ENCODE measurements at places on chromosomes 11 and 22.

DNA sequence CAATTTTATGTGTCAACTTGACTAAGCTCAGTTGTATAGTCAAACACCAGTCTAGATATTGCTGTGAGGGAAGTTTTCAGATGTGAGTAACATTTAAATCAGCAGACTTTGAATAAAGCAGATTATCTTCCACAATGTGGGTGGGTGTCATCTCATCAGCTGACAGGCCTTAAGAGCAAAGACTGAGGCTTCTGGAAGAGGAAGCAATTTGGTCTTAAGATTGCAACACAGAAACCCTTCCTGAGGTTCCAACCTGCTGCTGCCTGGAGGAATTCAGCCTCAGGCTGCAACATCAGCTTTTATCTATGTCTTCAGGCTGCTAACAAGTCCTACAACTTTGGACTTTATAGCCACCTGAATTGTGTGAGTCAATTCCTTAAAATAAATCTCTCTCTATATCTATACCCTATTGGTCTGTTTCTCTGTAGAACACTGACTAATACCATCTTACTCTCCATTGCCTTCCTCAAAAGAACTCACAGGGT is 277.2 kb upstream of the PLET1 start:
- DNase-seq = no peak

- no peak for DNase-seq
These were observed 41.0 kb upstream of the TENM4 start for GRCh38 chr11:79481795-79482194.

DNA sequence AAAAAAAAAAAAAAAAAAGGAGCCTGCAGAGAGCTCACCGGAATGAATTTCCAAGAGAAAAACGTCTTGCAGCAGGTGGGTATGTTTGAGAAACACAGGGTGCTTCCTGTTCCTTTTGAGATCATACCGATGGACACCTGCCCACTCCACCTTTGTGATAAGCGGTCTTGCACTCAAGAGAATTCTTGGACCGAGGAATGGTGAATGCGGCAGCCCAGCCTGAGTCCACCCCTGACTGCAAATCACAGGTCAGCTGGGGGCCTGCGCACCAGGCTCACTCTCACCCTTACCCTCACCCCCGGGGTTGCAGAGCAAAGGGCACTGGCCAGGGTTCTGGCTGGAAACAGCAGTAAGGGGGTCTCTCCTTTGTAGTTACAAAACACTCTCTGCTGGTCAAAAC is 16.8 kb upstream of the TEF start:
- no peak for DNase-seq

GRCh38 chr11:86802601-86803051 is 2.3 kb downstream of the PRSS23 start:
- DNase-seq = no peak

DNA sequence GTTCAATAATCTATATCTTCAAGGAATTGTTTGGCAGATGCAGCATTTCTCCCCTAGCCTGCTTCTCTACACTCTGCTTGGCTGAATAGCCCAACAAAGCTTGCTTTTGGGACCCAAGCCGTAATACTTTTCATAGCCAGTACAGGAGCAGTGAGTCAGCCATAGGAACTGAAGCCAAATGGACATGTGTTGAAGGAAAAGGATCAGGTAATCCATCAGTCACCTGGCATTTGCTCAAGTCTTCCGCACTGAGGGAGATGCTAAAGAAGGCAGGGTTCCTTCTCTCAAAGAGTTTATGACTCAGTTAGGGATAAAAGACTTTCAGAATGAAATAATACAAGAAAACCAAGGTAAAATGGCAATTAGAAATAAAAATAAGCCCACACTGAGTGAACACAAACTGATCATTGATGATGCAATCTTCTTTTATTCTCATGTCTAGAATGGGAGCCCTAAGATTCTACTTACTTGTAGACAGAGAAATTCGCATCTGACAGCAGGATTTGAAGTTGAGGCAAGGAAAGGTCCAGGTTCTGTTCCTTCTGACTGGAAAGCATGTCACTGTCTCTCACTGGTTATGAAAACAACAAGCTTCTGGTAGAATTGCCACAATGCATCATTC is 13.2 kb downstream of the C11orf87 start:
- no peak for DNase-seq

GRCh38 chr11:78740199-78741071 is 165.8 kb upstream of the NARS2 start:
- no peak for DNase-seq

DNA sequence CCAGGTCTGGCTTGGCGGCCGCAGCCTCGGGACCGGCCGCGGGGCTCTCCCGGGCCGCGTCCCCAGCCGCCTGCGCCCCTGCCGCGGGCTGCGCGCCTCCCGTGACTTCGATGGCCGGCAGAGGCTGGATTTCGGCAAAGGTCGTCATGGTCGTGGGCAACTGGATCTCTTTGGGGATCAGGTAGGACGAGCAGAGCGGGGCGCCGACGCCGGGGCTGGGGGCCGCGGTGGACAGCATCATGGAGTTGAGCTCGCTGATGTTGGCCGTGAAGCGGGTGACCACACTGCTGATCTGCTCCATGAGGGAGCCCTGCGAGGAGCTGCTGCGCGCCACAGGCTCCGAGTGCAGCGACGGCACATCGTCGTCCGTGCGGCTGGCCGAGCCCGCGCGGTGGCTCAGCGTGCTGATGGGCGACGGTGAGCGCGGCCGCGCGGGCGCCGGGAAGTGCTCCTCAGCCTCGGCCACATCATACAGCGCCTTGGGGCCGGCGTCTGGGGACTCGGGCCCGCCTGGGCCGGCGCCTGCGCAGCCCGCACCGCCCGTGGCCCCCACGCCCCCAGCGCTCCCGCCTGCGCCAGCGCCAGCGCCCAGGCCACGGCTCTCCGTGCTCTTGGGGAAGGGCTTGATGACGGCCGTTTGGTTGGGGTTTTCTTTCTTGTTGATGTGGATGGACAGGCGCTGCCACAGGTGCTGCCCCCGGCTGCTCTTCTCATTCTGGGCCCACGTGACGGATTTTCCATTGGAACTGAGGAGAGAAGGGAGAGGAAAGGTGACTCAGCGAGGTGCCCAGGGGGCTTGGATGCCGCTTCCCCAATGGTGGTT is 171.4 kb upstream of the CTSC start:
- DNase-seq = no peak

DNA sequence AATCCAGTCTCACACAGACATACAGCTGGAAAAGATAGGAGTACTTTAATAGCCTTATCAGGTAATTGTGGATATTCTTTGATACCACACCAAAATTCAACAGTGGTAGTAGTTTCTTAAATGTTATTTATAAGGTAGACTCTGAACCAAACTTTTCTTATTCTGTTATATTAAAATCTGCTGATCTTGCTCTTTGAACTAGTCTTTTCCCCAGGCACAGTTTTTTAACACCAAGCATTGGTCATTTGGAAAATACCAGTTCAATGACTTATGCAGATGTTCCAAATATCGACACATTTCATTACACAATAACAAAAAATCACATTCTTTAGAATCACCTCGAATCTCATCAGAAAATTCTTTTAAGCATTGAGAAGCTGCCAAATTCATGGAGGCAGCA is 7.6 kb downstream of the TRIM66 start:
- DNase-seq = no peak

DNA sequence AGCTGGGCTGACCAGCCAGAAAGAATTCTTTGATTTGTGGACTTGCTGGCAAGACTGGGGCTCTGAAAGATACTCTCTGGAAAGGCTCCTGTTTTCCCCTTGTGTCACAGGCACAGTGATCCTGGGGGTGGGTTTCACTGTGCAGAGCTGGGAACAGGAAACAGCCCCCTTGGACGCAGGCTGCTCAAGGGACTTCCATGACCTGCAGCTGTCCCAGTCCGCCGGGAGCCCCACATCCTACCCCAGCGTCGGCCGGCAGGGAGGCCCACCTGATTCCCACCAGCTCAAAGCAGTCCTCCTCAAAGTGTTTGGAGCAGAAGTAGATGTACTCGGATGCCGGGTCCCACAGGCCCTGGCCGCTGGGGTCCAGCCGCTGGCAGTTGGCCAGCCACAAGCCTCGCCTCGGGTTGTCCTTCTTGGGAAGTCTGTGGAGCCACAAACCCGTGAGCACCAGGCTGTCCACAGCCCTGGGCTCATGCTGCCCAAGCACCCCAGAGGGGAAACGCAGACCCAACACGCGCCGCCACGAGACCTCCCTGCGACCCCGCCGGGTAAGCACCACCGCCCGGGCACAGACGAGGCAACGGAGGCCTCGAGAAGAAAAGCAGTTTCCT is 824 bp downstream of the THAP7 start:
- no peak for DNase-seq

- DNase-seq = no peak
These were observed 797 bp downstream of the LGR4 start for GRCh38 chr11:27471589-27472397.

DNA sequence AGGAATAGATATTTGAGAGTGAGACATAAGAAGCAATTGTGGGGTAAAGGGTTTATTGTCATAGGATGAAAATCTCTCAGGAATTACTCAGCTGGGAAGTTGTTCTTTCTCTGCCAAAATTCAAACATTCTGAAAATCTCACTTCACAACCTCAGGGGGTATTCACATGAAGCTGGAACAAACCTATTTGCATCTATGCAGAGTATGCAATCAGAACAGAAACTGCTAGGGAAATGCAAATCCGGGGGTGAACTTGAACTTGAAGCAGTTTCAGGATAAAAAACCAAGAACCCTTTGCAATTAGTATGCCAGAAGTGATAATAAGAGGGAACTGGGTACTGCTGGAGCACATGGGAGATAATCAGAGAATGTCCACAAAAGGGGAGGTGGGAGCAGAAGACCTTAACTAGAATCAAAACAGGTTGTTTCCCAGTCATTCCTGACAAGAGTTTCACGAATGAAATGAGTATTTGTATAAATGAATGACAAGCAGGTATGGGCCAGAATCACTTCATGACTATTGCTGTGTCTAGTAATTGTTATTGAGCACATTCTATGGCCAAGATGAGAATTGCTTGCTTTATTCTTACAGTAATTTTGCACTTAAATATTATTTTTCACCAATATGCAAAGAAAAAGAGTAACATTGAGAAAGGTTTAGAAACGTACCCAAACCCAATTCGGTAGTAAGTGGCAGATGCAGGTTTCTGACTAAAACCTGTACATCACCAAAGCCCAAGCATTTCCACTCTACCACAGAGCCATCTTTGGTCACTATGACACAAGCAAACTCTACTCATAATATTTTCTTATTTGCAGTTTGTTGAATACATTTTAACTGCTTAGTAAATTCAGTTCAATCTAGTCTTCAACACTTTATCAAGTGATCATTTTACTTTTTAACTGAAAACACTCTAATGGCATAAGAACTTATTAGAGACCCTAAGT is 61.8 kb upstream of the UBASH3B start:
- no peak for DNase-seq

GRCh38 chr22:27986937-27987336 is 67.9 kb upstream of the PITPNB start:
- no peak for DNase-seq

GRCh38 chr11:106695506-106695905 is 322.8 kb downstream of the GUCY1A2 start:
- no peak for DNase-seq

GRCh38 chr22:31105282-31105929 is 2.0 kb downstream of the SELENOM start:
- no peak for DNase-seq

DNA sequence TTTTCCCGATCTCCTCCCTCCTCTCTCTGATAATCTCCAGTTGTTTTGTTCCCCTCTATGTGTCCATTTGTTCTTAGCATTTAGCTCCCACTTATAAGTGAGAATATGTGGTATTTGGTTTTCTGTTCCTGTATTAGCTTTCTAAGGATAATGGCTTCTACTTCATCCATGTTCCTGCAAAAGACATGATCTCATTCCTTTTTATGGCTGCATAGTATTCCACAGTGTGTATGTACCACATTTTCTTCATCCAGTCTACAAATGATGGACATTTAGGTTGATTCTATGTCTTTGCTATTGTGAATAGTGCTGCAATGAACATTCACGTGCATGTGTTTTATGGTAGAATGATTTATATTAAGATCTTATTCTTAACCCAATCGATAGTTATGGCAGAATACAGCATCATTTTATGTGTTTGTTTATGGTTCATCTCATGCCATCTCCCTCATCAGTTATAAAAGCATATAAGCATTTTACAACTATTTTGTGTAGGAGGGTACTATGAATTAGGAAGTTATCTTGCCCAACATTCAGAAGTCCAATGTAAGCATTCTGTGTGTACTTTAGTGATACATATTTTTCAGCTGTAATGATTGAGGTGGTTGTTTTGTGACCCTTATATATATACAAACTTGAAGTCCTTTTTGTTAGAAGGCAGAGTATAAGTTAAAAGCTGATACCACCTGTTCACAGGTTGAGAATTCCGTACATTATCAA is 3.2 kb downstream of the MS4A3 start:
- DNase-seq = no peak

DNA sequence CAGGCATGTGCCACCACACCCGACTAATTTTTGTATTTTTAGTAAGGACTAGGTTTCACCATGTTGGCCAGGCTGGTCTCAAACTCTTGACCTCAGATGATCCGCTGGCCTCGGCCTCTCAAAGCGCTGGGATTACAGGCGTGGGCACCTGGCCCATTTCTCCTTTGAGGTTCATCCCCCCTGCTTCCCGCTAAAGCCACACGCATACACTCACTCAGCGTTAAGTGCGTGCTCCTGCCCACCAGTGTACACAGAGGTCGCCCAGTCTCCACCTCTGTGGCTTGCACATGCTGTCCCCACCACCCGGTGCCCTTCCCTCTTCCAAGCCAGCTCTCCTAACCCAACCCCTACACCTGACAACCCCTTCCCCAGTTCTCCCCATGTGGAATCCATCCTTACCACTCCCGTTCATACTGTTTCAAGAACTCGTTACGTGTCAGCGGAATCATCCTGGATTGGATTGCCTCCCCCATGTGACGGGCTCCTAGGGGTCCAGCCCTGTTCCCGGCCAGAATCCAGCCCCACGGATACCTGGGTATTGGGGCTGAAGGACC is 15.7 kb upstream of the CYTH4 start:
- DNase-seq = no peak

DNA sequence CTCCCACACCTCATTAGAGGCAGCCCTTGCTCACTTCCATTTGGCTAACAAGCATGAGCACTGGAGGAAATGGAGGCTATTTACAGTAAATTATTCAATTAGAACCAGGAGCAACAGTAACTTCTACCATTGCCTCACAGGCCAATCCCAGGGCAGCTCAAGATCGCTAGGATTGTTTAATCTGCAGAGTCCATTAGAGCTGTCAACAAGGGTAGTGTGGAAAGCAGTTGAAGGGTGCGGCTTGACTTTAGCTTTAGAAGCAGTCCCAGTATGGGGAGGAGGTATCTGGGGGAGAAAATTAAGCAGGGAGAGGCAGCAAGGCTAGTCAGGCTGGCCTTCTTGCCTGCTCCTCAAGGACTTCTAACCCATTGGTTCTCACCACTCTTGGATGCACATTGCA is 38.3 kb upstream of the CYP2R1 start:
- DNase-seq = no peak

DNA sequence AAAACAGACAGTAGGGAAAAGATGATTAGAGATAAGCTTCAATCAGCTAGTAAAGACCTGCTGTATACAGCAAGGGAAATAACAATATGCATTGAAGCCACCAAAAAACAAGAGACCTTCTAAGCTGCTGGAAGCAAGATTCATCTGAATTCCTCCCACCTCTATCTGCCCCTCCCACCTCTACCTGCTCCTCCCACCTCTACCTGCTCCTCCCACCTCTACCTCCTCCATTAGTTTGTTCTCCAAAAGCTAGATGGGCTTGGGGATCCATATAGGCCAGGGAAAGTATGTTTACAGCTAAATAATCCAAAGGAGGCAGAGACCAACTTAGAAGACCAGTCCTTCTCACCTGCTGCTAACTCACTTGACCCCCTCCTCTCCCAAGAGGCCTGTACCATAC is 33.2 kb downstream of the PAK1 start:
- DNase-seq = no peak

- DNase-seq = no peak
These were observed 5.3 kb downstream of the CCDC157 start for GRCh38 chr22:30361916-30362650.

- no peak for DNase-seq
These were observed 42.8 kb downstream of the GLYAT start for GRCh38 chr11:58688789-58689503.
